DMS79 (cell line): ENCODE measurements at places on chromosomes 16 and 17.

GRCh38 chr17:49618028-49618611 lies 42.4 kb downstream of the NXPH3 start:
- no peak for DNase-seq

DNA sequence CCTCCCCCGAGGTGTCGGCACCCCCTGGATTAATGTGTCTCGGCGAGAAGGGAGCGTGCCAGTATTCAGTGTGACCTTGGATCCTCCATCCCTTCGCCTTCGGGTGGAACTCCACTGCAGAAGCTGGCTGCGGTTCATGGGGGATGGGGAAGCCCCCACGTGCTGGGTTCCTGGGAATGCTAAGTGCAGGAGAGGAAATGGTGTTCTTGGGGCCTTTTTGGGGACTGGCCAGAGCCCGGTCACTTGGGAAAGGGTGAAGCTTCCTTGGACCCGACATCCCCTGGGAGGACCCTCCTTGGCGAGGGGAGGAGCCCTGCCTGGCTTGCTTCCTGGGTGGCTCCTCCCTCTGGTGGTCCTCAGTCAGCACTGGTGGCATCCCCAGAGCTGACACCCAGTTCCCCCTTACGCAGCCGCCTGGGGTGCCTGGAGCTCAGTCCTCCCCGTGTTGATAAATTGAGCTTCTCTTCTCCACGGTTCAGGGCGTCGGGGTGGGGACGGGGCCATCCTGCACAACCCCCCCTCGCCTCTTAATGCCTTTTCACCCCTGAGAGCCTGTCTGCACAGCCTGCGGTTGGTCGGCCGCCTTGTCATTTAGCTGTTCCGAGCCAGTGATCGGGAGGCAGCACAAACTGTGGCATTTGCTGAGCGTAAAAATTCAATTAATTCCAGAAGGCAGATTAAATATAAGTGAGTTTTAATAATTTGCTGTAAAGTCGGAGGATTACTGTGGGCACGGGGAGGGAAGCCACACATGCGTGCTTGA lies 30.7 kb upstream of the GSE1 start:
- no peak for DNase-seq

DNA sequence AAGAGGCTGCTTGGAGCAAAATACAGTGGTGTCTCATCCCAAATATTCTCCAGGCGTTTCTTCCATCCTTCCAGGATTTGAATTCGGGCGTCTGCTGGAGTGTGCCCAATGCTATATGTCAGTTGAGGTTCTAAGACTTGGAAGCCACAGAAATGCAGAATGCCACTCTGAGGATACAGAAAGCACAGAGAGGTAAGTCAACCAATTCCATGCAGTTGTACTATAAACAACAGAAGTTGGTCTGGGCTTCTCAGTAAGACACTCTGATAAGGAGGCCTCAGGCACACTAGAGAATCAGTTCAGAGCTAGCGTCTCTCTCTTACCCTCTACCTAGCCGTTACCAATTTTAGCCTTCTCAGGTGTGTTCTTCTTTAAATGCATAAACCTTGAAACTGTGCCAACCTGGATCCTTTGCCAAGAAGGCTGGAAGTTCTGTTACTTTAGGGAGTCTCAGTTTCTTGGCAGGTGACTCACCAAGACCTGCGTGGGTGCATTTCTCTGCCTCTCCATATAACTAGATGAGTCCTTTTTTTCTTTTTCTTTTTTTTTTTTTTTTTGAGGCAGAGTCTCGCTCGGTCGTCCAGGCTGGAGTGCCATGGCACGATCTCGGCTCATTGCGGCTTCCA lies 15.1 kb downstream of the NQO1 start:
- DNase-seq = peak; percentile 51

DNA sequence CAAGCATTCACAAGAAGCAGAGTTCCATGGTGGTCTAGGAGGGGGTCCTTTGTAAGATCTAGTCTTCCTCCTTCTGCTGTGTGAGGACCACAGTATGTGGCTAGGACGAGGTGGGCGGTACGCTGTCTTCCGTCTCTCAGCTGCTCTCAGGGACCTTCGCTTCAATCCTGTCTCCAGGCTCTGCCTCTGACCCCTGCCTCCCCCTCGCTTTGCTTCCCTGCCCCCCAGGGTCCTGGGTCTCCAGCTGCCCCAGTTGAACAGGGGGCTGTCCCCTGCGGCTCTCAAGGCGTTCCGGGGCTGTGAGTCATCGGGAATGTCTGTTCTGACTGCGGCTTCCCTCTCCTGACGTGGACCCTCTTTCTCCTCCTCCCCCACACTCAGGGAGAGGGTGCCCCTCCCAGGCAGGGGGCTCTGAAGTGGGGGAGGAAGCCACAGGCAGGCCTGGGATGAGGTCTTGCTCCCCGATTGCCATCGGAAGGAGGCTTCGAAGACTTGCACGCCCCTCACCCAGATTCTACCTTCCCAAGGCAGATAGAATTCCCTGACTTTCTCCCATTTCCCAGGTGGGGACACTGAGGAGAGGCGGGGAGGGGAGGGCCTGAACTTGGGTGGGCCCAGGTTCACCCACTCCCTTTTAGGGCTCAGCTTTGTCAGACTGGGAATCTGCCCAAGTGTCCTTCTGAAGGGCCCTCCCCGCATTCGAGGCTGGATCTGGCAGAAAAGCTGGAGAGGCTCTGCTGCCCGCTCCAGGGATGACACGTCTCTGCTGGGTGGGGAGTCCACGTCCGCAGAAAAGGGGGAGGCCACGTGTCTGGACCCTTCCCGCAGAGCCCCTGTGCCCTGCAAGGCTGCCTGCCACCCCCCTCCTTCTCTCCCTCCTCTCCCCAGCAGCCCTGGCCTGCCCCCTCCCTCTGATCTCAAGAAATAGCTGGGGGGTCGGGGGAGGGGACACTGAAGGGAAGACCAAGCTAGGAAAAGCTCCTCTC lies 9.1 kb upstream of the COL1A1 start:
- DNase-seq = no peak

- no peak for DNase-seq
Observed at GRCh38 chr17:28592260-28592659, 6.6 kb downstream of the SPAG5 start.

GRCh38 chr16:81752225-81752875 lies 26.7 kb upstream of the PLCG2 start:
- no peak for DNase-seq

- DNase-seq = no peak
Observed at GRCh38 chr17:28112606-28113005, 70.1 kb downstream of the NLK start.

- DNase-seq = no peak
Observed at GRCh38 chr17:17416007-17416399, 60.8 kb upstream of the MED9 start.

GRCh38 chr17:80177986-80178595 lies 8.3 kb downstream of the CARD14 start:
- no peak for DNase-seq

- no peak for DNase-seq
Observed at GRCh38 chr16:11016524-11016988, 72.2 kb downstream of the CLEC16A start.

- peak; percentile 52 for DNase-seq
Observed at GRCh38 chr17:17538417-17539391, 42.5 kb upstream of the RASD1 start.

DNA sequence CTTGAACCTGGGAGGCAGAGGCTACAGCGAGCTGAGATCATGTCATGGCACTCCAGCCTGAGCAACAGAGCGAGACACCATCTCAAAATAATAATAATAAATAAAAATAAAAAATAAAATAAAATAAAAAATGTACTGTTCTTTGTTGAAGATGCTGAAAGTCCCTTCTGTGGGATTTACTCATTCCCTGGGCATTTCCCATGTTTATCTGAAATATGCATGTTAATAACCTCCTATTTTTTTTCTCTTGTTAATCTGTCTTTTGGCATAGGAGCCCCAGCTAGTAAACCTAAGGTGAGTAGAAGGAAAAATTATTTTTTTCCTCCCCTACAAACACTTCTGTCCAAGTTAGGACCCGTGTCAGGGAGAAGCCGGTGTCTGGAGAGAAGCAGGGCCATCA lies 34.4 kb downstream of the TMEM92 start:
- DNase-seq = no peak

- peak; percentile 92 for DNase-seq
Observed at GRCh38 chr17:57553991-57554825, 190.9 kb downstream of the CCDC182 start.
